Dermis microvascular lymphatic vessel endothelial cell (primary cell): ENCODE measurements at places on chromosomes 3 and 15.

DNA sequence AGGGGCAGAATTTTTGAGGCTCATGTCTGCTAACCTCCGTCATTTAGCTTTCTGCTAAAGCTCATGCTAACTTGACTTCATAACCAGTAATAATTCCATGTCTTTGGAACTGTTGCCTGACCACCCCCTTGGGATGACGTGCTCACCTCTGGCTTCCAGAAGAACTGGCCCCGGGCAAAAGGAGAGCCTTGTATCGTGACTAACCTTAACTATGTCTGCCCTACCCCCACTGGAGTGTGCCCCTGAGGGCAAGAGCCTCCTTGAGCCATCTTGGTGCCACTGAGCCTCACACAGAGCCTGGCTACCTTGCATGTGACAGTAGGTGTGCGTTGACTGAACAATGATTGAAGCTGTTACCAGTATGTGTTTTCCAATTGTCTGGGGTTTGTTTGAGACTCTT, 4.7 kb downstream of the LRRK1 start:
- no peak for DNase-seq

DNA sequence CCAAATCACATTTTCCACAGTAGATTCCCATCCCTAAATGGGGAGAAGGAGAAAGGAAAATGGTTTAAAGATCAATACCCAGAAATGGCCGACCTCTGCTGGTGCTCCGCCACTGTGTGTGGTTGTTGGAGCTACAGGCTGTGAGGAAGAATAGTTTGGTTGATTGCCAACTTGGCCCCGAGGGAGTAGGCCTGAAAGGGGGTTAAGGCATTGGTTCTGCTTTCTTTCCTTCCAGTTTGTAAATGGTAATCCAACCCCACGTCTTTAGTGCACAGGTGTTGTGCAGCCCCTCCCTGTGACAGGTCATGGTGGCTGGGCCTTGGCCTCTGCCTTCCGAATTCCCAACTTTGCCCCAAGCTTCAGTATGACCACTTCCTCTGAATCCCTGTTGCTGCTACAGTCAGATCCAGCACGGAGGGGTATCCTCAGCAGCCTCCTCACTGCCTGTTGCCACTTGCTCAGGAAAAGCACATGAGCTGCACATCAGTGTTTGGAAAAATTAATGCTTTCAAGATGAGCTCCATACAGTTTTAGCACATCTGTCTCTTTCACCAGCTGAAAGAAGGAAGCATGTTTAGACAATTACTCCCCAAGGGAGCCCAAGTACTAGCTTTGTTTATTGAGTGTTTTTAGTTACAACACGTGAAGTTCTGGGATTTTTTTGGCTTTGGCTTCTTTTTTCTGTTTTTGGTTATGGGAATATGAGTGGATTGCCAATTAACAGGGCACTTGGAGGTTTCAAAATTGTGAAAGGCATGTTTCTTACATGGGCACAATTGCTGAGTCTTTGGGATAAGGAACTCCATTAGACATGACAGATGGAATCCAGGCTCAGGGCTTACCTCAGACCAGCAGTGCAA, 92.3 kb upstream of the ROPN1 start:
- no peak for DNase-seq

DNA sequence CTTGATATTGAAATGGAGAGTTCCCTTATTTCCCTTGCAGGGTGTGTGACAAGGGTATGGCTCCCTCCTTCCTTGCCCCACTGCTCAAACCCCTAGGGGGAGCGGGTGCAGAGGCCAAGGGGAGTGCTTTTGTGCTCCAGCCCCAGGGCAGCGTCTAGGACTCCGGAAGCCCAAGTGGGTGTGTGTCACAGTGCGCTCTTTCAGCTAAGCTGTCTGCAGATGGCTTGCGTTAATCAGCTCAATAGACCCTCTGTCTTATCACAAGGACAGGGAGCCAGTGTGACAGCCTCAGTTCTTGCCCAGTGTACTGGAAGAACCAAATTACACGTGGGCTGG, 523.6 kb upstream of the LMCD1 start:
- DNase-seq, result no peak

GRCh38 chr3:84318273-84318809, 640.4 kb upstream of the CADM2 start:
- DNase-seq, result no peak

DNA sequence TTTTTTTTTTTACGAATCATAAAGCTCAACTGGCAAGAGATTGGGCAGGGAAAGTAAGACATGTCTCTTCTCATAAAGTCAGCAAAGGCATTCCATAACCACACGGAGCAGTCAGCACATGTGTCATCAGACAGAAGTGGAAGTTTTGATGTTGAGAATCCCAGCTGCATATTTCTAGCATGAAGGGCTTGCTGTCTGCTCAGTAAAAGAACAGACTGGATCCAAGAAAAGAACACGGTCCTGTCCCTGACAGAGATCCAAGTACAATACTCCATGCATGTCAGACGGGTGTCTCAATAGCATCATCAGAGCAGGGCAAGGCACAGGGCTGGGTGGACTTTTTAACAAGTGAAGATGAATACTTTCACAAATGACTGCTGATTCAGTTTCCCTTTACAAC, 38.2 kb downstream of the ABI3BP start:
- no peak for DNase-seq

- no peak for DNase-seq
These were observed 212.3 kb upstream of the CFAP20DC start for GRCh38 chr3:59262076-59262498.

GRCh38 chr3:112126511-112126911, 6.5 kb downstream of the GCSAM start:
- DNase-seq, result no peak
